ENCODE measurements at places on chromosomes 5 and 9. TPM values are rescaled to one million over a fixed set of nuclear protein-coding genes. Genes with fewer than 3 reads are reported as not detected.
A peak's percentile ranks its signal among the peaks of the same experiment; 100 is the strongest.

The GPR150 gene
- polyA plus RNA-seq, result 0.33 TPM

DNA sequence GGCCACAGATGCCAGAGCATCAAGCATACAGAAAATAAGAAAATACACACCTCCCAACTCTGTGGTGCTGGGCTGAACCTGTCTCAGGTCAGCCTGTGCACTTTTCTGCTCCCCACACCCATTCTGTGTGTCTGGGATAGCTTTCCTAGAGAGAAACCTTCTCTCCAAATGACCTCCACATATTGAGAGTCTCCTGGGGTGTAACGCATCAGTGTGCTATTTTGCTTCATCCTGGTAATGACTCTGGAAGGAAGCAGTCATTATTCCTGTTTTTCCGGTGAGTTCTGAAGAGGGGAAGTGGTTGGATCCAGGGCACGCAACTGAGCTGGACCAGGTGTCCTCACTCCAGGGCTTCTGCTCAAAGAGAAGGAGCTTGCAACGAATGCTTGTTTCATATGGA, 73.2 kb upstream of the SH3PXD2B start:
- no peak overlapping the region for H3K4me3 ChIP-seq
- no peak for DNase-seq
- H3K27ac ChIP-seq, result no peak overlapping the region
- peaks cover 8% of the 10 kb centered on the region for H3K36me3 ChIP-seq

DNA sequence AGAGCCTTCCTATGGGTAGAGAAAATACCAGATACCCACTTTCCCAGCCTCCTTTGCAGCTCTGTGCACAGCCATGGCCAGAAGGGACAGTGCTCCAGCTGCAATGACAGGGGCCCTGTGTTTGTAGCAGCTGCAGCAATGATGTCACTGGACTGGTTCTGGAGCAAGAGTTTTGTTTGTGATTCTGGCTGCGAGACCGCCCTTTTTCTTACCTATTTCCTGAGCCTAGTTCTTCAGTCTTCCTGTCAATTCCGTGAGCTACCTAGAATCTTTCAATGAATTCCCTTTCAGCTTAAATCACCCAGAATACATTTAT, 10.0 kb upstream of the BOD1 start:
- H3K27me3 ChIP-seq, result peaks cover 11% of the 10 kb centered on the region
- H3K36me3 ChIP-seq, result no peaks in the 10 kb centered on the region
- no peak for DNase-seq
- H3K27ac ChIP-seq, result no peak overlapping the region
- H3K4me3 ChIP-seq, result no peak overlapping the region

DNA sequence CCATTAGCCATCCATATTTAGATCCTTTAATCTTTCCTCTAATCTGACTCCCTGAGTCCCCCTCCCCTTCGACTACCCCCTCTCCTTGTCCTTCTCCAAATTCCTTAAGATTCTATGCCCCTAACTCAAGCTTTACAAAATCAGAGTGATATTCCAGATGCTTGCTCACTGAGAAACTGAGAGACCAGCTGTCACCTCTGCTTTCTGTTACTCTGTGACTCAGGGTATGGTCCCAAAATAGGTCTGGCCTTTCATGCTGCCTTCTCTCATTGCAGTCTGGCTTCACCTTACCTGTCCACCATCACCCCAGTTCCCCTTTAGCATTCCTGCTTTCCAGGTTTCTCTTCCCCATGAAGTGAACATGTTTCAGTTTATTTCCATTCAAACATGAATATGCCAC, 383.3 kb upstream of the SLC30A5 start:
- H3K4me3 ChIP-seq, result peak overlapping the region; percentile 77
- H3K36me3 ChIP-seq, result peaks cover 6% of the 10 kb centered on the region
- no peaks in the 10 kb centered on the region for H3K27me3 ChIP-seq
- H3K27ac ChIP-seq, result peak overlapping the region; percentile 93

- H3K4me1 ChIP-seq, result peaks cover 5% of the 10 kb centered on the region
- no peak overlapping the region for H3K4me3 ChIP-seq
- peaks cover 5% of the 10 kb centered on the region for H3K27me3 ChIP-seq
- H3K36me3 ChIP-seq, result no peaks in the 10 kb centered on the region
- H3K27ac ChIP-seq, result no peak overlapping the region
These were observed 283.7 kb upstream of the IRX4 start for GRCh38 chr5:2166306-2166978.
